ENCODE measurements at places on chromosomes 4 and X.

GRCh38 chrX:120419463-120419862, 49.6 kb downstream of the LAMP2 start:
- no peak for DNase-seq

DNA sequence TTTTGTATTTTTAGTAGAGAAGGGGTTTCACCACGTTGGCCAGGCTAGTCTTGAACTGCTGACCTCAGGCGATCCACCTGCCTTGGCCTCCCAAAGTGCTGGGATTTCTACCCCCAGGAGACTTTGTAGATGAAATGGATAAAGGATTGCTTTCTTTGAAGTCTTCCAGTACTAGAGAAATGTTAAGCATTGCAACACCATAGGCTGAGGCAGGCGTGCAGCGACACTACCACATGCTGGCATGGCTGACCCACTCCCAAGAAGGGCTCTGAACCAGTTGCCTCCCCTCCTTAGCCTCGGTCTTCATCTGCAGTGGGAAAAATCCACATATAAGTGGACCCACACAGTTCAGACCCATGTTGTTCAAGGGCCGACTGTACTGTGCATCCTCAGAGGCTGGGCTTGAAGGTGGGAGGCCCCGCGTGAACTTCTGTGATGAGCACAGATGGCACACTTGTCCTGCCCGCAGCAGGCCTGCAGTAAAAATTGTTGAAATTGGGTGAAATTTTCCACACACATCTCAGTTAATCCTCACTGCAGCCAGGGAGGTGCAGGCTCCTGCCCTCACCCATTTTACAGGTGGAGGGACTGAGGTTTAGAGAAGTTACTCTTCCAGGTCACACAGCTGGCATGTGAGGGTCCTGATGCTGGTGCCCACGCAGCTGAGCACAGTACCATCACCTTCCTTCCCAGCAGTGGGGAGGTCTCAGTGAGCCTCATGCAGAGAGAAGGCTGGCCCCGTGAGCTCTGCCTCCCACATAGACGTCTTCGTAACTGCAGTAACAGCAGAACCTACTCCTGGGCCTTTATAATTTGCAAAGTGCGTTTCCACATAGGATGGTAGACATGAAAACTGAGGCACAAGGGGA, 35.5 kb downstream of the HTRA3 start:
- no peak for DNase-seq

DNA sequence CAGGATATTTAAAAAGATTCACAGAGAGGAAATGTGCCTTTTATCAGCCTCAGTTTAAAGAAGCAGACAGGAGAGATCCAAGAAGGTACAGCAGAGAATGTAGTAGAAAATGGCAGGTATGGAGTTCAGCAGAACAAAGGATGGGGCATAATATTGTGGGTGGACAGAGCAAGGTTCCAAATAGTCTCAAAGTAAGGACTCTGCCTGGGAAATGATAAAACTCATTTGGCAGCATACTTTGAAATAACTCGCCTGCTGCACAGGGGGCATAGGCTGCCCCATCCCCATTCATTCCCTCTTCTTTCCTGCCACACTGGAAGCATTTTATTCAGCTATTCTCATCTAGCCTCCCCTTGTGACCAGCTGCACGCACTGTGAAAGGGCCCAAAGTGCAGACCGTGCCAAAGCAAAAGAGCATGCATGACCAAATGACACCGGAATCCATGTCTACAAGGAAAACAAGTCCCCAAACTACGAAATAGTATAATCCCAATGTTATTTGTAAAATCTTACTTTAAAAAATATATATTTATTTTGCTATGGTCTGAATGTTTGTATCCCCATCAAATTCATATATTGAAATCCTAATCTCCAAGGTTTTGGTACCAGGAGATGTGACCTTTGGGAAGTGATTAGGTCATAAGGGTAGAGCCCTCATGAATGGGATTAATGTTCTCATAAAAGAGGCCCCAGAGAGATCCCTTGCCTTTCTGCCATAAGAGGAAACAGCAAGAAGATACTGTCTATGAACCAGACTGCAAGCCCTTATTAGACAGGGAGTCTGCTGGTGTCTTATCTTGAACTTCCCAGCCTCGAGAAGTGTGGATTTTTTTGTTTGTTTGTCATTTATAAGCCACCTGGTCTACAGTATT, 77.4 kb upstream of the PRSS48 start:
- no peak for DNase-seq

- DNase-seq = no peak
Measured at GRCh38 chr4:110411574-110412011, 64.4 kb upstream of the ENPEP start.

GRCh38 chrX:48996969-48997368, 5.1 kb downstream of the GRIPAP1 start:
- DNase-seq = no peak

GRCh38 chr4:38842994-38843393, 13.6 kb downstream of the TLR6 start:
- DNase-seq = no peak

- no peak for DNase-seq
Measured at GRCh38 chr4:60129740-60130139, 1070.4 kb upstream of the ADGRL3 start.

DNA sequence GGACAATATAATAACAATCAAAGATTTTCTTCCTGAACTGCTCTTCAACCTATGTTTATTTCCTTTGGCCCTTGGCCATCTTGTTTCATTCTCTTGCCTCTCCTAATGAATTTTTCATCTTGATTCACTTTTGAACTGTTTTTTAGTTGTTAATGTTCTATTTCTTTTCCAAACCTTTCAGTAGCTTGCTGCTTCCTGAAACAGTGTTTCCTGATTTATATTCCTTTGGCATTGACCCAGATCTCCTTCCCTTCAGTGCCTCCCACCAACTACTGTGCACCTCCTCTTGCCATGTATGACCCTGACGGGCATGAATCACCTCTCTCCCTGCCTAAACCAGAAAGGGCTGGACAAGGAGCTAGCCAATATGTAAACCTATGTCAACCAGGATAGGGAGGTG, 25.6 kb upstream of the SPP1 start:
- DNase-seq = no peak

DNA sequence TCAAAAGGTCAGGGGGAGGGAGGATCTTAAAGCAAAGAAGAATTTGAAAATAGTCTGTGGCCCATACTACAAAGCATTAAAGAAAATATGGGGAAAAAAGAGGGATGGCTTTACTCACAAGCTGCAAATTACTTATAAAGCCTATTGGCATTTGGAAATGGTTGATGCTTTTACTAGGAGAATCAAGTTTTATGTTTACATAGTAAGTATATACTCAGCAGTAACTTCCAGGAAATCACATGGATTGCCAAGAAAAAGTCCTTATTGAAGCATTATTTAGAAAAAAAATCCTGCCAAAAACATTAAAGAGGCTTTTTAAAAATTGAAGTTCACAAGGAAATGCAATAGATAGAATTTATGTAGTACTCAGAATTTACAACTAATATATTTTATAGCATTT, 8.4 kb upstream of the SH3RF1 start:
- no peak for DNase-seq

DNA sequence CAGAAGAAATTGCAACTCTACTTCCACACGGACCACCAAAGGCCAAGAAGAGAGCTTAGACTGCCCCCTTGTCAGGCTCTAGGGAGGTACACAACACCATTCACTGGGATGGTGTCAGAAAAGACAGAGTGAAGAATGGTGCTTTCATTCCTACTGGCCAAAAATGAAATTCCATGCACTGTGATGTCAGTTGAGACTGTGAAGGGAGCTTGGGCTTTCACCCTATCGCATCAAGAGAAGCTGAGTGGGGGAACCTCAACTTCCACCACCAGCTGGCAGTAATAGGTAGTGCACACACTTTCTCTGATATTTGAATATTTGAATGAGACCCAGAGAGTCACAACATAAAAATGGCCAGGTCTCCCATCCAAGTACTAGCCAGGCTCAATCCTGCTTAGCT, 65.9 kb downstream of the ZNF711 start:
- no peak for DNase-seq

Data from stimulated activated CD8-positive, alpha-beta memory T cell treated with anti-CD3 and anti-CD28 coated beads, Interleukin-4, amount 100 ng/mL, for 1 hour (primary cell).